ENCODE measurements at places on chromosomes 12 and 14.

DNA sequence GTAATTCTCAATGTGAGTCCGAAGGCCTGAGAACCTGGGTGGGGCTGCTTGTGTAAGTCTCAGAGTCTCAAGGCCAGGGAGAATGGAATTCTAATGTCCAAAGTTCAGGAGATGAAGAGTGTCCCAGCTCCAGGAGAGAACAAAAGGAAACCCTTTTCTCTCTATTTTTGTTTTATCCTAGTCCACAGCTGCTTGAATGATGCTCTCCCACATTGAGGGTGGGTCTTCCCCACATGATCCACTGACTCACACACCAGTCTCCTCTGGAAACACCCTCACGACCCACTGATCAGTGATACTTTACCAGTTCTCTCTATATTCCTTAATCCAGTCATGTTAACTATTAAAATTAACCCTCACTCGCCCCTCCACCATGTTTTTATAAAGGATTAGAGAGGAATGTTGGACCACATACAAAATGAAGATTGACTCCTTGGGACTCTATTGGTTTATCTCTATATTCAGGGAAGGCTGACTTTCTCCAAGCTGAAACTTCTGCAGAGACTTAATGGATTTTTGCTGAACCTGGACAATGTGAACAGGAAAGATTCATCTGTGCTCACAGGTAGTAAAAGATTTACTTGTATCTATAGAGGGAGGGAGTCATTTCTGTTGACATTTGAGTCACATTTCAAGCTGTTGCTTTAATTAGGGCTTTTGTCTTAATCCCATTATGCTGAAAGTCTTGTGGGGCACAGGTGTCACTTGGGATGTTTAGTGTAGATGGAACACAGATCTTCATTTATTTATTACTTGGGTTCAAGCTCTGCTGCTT lies 1061.0 kb upstream of the TMEM132C start:
- DNase-seq: no peak

DNA sequence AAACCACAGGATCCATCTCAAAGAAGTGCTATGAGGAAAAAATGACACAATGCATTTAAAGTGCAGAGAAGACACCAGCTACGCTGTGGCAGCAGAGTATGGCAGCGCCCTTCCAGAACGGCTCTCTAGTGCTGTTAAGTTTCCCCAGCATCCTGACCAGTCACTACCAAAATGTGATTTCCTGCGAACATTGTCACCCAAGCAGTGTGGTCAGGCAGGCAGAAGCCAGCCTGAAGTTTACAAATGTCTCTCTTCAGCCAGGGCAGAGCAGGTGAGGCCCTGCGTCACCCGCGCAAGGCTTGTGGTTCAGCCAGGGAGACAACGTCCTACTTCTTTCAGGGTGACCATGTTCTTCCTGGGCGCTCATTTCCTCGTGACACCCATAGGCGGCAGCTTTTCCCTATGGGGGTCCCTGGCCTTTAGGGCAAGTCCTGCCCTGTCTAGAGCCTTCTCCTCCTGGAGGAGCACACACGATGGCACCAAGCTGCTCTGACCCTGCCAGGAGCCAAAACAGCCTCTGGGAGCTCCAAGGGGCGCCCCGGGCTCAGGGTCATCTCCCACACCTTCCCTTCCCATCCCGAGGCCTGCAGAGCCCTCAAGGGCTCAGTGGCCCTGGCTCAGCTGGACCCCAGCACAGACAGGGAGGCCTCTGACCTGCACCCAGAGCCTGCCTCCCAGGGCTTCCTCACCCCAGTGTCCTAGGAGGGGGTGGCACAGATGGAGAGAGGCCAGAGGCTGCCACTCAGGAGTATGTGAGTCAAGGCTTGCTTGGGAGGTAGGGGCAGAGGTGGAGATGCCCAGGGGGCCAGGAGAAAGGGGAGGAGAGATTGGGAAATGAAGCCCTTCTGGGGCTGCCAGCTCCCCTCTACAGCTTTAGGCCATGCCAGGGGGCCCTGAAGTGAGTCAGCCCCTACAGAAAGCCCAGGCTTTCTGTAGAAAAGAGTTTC lies 41.9 kb downstream of the PSMA6 start:
- no peak for DNase-seq

GRCh38 chr14:91363776-91364523 lies 53.7 kb downstream of the CCDC88C start:
- no peak for DNase-seq

- no peak for DNase-seq
Measured at GRCh38 chr14:51981218-51981854, 8.0 kb upstream of the RTRAF start.

DNA sequence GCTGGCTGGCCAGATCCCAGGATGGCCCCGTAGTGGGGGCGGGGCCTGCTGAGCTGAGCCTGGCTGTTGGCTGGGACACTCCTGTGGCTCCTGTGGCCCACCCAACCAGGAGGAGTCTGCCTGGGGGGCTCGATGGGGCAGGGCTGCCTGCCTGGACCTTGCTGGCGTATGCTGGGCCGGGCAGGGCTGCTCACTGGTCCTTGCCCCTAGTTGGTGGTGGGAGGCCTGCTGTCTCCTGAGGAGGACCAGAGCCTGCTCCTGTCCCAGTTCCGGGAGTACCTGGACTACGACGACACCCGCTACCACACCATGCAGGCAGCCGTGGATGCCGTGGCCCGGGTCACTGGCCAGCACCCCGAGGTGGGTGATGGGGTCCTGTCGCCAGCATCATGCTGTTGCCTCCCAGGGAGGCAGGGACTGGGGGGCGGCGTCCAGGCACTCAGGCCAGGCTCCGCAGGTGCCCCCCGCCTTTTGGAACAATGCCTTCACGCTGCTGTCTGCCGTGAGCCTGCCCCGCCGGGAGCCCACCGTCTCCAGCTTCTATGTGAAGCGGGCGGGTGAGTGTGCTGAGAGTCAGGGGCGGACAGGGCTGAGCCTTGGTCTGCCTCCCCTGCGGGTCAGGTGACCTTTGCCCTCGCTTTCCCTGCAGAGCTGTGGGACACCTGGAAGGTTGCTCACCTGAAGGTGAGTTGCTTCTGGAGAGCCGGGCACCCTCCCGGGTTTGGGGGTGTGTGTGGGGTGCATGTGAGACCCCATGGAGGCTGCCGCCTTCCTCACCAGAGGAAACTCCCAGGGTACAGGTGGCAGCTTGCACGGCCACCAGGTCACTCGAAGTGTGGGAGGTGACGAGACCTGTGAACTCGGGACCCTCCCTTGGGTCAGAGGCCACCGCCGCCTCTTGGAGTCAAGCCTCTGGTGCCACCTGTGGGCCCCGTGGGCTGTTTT lies 3.4 kb downstream of the NOC4L start:
- no peak for DNase-seq

GRCh38 chr14:47332106-47332505 lies 343.3 kb downstream of the MDGA2 start:
- no peak for DNase-seq

DNA sequence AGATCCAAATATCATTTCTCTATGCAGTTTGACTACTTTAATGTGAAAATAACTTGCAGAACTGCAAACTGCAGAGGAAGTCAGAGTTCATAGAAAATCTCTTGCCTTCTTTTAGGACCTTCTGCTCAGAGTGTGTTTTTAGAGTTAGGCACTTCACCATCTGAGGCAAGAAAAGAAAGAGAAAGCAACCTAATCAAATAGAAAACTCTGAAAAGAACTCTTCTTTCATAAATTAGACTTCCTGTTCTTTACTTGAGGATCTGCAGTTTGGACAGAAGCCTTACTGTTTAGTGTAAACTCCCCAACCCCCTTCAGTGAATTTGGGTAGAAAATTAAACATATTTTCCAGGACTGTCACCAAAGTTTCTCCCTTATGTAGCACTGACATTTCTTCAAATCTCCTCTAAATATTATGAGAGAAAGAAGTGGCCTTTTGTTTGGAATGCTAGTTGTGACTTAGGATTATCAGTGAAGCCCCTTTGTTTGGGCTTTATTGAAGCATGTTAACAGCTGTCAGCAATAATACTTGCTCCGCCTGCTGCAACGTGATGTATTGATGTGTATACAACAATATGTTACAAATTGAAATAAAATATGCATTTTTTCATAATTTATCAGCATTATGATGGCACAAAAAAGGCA lies 99.5 kb downstream of the PDZRN4 start:
- DNase-seq: no peak

All from stimulated activated CD4-positive, alpha-beta T cell treated with anti-CD3 and anti-CD28 coated beads, TNF-alpha, amount 100 ng/mL, for 24 hours (primary cell).